Activated CD4-positive, alpha-beta T cell treated with anti-CD3 and anti-CD28 coated beads for 24 hours (primary cell): ENCODE measurements at places on chromosomes 1 and 21.

- DNase-seq: no peak
Observed at GRCh38 chr1:64986903-64987871, 20.8 kb upstream of the JAK1 start.

DNA sequence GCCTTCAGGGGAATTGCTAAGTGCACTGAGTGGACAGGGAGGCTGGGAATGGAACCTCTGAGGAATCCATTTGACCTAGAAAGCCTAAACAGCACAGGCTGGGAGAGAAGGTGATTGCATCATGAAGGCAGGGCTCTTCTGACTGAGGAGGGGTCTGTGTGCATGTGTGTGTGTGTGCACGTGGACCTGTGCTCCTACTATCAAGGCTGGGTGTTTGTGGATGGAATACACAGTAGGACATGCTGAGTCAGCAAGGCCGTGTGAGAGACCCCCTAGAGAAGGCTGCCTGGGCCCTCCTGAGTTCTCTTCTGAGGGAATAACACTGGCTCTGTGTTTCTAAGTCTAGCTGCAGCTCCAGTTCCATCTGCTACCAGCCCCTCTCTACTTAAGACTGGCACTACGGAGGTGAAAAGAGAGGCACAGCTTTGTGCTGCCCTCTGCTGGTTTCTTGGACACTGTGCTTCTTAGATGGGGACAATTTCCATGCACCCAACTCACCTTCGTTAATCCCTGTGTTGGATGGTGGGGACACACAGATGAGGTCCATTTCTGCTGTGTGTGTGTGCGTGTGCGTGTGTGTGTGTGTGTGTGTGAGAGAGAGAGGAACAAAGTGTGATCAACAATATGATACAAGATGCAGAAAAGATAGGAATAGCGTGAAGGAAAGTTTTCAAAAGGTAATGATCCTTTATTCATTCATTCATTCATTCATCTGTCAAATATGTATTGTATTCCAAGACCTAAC lies 6.2 kb upstream of the EFCAB14 start:
- peak; percentile 49 for DNase-seq

GRCh38 chr1:20370698-20371097 lies 80.0 kb downstream of the VWA5B1 start:
- DNase-seq: no peak

GRCh38 chr1:179178183-179178582 lies 51.3 kb downstream of the ABL2 start:
- no peak for DNase-seq

DNA sequence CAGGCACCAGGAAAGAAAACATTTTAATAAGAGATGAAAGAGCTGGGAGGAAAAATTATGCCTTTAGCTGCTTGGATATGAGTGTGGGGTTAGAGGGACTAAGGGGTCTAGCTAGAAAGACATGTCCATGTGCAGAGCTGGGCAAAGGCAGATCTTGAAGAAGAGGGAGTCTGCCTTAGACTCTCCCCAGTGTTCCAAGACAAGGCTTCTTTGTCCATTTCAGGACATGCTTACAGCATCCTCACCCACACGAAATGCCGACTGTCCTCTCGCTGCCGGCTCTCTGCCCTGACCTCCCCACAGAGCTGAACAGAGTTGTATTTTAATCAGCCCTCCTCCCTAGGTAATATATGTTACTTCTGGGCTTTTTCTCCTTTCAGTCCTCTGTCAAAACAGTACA lies 100.7 kb upstream of the ATP1B1 start:
- no peak for DNase-seq

- no peak for DNase-seq
Observed at GRCh38 chr21:33108228-33108627, 38.3 kb downstream of the OLIG1 start.

- no peak for DNase-seq
Observed at GRCh38 chr21:31201548-31201947, 142.5 kb downstream of the TIAM1 start.

DNA sequence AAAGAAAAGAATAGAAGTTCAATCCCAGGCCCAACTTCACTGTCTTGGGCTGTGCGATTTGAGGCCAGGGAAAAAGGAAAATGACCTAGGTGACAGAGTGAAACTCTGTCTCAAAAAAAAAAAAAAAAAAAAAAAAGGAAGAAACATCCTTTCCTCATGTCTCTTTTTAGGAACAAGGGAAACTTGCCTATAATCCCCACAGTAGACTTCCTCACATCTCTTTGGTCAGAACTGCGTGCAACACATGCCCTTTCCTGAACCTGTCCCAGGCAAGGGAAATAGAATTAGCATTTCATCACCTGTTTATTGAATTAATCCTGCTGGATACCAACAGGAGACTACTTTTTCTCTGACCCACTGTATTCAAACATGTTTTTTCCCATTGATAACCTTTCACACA lies 2.3 kb downstream of the DCST1 start:
- no peak for DNase-seq

DNA sequence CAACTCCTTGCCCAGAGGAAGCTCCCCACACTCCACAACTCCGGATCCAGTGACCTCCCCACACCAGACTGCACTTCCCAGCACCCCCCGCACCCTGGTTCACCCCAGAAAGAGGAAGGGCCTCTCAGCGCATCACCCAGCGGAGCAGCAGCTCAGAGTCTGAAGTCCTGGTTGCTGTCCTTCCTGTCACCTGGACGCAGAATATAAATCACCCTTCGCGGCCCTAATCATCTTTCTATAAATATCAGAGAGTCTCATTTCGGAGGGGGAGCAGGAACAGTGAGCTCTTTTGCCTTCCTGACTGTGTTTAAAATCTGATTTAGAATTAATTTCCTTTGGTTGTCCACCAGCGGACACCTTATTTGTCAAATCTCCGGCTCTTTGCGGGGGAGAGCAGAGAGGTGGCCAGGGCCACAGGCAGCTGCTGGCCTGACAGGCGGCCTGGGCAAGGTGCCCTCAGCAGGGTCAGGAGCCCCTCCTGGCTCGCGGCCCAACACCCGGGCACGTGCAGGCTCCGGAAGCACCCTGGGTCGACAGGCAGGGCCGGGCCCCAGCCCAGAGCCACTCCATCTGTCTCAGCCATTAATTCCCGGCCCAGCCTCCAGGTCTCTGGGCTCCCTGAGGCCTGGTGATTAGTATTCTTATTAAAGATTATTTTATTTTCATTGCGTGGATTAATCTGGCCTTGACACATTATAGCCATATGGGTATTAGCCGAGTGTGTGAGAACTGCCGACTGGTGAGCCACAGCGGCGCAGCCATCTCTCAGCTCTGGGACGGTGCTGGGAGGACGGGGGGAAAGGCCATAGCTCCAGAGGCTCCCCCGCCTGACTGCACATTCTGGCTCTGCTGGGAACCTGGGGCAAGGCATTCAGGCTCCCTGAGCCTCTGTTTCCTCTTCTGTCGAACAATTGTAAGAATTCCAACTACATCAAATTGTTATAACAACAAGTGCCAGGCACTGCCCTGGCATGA lies 19.7 kb downstream of the EPHA8 start:
- DNase-seq: no peak

GRCh38 chr1:161074676-161075368 lies 5.1 kb upstream of the ARHGAP30 start:
- DNase-seq: no peak

GRCh38 chr1:82503822-82504221 lies 703.1 kb downstream of the ADGRL2 start:
- DNase-seq: no peak

GRCh38 chr1:7469255-7469938 lies 301.7 kb upstream of the VAMP3 start:
- DNase-seq: no peak

DNA sequence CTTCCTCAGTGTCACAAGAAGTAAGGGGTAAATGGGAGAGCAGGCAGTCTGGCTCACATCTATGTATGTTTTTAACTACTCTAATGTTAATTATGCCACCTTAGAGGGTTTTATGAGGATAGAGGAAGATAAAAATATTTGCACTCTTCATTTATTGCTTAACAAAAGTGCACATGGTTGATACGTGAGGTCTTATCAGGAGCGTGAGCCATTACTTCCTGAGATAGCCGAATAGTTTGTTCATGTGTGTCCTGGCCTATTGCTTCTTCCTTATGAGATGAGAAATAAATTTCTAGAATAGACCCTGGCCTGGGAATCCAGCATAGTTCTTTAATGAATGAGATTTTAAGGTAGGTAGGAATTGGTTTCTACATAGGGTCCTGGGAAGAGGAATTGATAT lies 471.1 kb upstream of the B3GALT2 start:
- DNase-seq: no peak

DNA sequence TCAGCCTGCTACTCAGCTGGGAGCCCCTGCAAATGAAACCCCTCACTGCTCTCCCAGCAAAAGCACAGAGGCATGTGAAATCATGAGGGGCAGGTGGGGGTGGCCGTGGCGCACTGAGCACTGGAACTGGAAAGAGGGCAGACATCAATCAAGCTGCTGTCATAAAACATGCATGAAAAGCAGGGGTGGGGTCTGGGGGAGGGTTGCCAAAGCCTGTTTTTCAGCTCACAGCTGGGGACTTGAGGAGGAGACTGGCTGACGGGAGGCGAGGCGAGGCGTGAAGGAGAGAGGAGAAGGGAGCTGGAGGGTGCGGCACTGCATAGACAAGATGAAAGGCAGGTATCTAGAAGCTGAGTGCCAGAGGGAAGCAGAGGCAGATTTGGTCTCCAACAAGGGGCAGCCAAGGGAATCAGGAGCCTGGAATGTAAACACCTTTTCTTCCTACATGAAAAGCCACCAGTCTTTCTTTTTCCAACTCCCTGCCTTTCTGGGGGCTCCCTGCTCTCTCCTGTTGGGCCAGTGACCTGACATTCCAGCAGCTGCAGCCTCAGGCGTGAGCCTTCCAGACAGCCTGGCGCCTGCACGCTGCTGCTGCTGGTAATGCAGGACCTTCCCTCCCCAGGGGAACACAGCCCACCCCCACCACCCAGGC lies 87.0 kb downstream of the NMNAT2 start:
- no peak for DNase-seq

- no peak for DNase-seq
Observed at GRCh38 chr1:236280438-236281197, 1.1 kb downstream of the ERO1B start.

DNA sequence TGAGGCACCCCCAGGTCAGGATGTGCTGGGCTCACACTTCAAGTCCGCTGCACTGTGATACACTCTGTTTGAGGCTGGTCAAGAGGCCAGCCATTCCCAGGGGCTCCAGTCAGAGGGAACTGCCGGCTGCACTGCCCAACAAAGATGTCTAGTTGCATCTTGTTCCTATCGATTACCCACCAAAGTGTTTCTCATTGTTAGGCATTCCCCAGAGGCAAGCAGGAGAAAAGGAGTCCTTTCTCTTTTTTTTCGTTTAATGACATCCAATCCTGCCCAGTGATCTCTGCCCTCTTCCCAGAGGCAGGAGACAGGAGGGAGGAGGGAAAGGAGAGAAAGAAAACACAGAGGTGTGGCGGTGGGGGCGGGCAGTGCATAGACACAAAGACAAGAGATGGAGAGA lies 150.4 kb downstream of the OMA1 start:
- DNase-seq: no peak

DNA sequence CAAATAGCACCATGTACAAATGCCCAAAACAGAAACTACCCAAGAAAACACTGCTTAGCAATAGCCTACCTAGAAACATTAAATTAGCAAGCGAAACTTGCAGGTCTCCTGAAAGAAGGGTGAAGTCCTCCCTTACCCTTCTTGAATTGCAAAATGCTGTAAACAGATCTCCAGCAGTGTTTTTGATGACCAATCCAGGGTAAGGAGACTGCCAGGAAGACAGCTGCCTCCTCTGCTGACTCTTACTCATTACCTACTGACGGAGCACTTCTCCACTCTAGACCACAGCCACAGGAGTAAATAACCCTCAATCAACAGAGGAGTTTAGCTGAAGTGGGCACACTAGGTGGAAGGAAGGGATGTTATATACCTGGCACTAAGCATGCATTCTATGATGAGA lies 32.2 kb upstream of the GADD45A start:
- DNase-seq: no peak

- no peak for DNase-seq
Observed at GRCh38 chr1:53089478-53090226, 27.6 kb downstream of the PODN start.

DNA sequence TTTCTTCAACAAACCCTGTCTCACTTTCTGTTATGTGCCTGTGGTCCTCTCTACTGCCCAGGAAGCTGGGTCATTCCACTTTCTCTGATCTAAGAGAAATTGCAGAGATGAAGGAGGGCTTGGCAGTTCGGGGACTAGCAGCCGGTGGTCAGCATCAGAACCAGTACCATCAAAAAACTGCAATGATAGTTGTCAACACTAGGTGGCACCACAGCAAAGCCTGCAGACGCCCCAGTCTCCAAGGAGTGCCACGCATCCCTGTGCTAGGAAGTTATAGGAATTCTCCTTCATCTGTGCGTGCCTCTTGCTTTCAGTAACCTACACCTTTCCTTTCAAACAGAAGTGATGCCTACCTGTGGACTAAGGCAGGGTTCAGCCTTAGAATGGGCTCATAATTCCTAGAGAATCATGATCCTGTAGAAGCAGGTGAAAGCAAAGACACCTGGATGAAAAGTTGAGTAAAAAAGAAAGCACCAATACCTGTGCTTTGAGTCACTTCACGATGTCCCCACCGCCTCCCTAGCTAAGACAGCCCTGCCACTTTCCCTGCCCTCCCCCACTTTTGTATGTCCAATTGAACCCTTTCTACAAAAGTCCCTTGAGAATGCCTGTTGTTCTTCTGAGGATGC lies 129.2 kb downstream of the ADAMTS1 start:
- no peak for DNase-seq

DNA sequence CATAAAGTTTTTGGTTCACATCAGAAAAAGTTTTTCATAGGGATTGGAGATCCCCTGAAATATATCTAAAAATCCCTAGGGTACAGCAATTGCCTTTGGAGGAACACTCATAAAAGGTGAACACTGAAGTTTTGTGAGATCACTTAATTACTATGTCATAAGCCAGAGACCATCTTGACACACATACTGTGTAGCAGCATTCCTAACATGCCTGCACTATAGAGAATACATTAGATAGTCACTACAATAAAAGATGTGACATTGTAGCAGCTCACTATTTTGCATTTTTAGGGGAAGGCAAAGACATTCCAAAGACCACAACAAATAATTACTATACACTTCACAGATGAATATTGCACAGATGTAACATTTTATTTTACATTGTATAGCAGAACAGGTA lies 779.9 kb downstream of the KCNT2 start:
- no peak for DNase-seq

DNA sequence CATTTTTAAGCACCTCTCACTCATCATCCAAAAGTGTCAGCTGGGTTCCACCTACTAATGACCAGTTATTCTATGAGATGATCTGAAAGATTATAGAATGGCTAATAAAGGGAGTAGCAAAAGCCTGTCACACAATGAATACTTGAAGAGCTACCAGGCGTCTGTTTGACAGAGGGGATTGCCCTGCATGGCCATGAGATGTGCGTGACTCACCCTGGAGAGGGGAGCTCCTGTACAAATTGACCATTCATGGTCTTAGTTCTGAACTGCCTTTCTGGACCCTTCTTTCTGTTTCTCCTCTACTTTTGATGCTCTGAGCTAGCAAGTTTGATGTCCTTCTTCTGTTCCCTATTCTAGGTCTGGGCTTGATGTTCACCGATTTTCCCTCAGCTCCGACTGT lies 85.2 kb upstream of the ABCD3 start:
- no peak for DNase-seq

DNA sequence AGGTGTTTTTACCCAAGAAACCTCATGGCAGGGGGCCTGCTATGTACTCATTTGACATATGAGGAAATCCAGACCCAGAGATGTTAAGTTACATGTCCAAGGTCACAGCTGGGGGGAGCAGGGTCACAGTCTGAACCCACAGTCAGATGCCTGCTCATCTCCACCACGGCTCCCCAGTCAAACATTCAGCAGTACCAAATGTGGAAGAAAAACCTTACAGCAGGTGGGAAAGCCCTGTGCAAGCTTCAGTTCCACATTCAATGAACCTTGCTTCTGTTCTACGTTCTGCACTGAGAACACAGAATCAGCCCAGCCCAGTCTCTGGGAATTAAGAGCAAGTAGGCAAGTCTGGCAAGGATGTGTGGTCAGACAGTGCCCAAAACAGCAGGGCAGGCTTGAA lies 35.2 kb downstream of the LRP8 start:
- DNase-seq: no peak
